ENCODE measurements at places on chromosomes 16 and 17. TPM values are rescaled to one million over a fixed set of nuclear protein-coding genes. Genes with fewer than 3 reads are reported as not detected.
A peak's percentile ranks its signal among the peaks of the same experiment; 100 is the strongest.

DNA sequence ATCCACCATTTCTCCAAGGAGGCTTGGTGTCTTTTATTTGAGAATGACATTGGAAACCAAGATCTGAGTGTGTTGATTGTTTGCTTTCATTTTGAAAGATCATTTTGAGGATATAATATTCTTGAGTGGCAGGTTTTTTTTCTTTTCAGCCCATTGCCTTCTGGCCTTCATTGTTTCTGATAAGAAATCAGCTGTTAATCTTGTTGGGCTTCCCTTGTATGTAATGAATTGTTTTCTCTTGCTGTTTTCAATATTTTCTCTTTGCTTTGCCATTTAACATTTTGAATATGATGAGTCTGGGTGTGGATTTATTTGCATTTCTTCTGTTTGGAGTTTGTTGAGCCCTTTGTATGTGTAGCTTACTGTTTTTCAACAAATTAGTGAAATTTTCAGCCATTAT, 22.0 kb downstream of the PRSS54 start:
- H3K27ac ChIP-seq = no peak overlapping the region
- no peak overlapping the region for H3K4me3 ChIP-seq
- DNase-seq = no peak

DNA sequence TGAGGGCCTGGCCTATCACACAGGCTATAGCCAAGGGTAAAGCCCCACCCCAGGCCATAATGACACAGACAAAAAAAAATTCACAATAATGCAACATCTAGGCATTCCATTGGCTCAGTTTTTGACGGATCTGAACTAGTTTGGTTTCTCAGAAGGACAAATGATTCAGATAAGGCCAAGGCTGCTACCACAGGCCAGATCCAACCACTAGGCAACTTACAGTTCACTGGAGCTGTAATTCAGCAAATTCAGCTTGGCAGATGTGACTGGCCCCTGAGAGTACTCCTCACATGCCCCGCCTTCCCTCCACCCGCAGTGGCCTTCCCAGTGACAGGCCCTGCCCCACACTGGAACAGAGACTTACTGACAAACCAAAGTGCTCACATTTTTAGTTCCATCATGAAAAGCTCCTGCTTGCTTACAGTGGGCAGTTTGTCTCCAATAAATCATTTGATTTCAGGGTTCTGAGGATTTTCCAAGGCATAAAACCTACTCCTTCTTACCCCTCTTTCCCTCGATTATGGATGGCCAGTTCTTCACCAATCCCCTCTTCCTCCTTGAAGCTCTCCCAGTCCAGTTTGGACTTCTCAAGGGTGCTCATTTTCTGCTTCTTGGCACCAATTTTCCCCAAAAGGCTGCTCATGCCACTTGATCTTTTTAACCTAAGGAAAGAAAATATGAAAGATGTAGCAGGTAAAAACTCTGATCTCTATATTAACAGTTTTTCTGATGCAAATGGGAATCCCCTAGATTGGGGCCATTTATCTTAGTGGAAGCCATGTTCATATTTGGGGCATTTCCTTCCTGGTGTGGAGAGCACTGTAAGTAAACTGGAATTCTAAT, 53.3 kb upstream of the BCAR1 start:
- H3K4me1 ChIP-seq = peaks cover 30% of the 10 kb centered on the region
- no peak overlapping the region for H3K4me3 ChIP-seq
- peak; percentile 58 for DNase-seq
- peak overlapping the region; percentile 95 for H3K27ac ChIP-seq
- peaks cover 16% of the 10 kb centered on the region for H3K36me3 ChIP-seq
- H3K27me3 ChIP-seq = no peaks in the 10 kb centered on the region

- no peaks in the 10 kb centered on the region for H3K27me3 ChIP-seq
- peaks cover 2% of the 10 kb centered on the region for H3K4me1 ChIP-seq
- H3K36me3 ChIP-seq = no peaks in the 10 kb centered on the region
- no peak overlapping the region for H3K4me3 ChIP-seq
- H3K27ac ChIP-seq = no peak overlapping the region
- DNase-seq = no peak
Measured at GRCh38 chr17:18177133-18177532, 6.5 kb upstream of the ALKBH5 start.

DNA sequence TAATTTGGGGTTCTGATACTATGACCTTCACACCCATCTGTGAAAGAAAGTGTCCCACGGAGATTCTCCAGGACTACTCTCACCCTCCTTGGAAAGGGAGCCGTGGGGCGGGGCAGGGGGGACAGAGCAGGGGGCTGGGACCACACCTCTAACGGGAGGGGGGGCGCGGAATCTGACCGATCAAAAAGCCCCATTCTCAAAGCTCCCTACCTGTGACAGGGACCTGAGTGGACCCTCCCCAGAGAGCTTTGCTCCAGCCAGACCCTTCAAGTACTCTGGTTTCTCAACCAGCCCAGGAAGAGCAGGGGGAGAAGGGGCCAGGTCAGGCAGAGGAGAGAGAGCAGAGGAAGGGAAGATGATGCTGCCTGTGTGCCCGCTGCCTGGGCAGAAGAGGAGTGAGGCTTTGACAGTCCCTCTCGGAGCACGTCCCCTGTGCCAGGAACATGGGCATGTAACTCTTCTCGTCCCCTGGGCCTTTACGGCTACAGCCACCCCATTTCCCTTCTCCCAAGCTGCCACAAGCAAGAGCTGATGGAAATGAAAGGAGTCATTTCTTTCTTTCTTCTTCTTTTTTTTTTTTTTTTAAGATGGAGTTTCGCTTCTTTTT, 682 bp downstream of the XAF1 start:
- peaks cover 13% of the 10 kb centered on the region for H3K36me3 ChIP-seq
- H3K4me1 ChIP-seq = peaks cover 52% of the 10 kb centered on the region
- H3K4me3 ChIP-seq = peak overlapping the region; percentile 41
- H3K27ac ChIP-seq = peak overlapping the region; percentile 91
- DNase-seq = no peak
- no peaks in the 10 kb centered on the region for H3K27me3 ChIP-seq

DNA sequence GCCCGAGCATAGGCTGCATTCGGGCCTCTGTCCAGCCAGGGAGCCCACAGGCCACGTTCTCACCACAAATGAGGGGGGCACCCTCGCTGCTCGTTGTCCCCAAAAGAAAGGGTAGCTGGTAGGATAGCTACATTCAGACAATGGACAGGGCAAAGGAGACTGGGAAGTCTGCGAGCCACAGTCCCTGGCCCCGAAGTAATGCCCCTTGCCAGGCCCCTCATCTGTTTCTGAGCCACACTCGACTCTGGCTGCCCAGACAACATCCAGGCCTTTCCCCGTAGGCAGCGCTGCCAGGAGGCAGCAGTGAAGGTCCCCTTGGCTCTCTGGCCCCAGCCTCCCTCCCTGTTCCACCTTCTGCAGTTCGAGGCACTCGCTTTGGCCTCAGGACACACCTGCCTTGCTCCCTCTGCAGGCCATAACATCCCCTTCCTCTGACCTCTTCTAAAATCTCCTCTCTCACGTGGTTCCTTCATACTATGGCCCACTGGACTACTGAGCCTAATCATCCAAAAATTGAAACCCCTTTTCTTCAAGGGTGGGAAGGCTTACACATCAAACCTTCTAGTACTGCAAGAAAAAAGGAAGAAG, 12.2 kb downstream of the AIPL1 start:
- no peak overlapping the region for H3K4me3 ChIP-seq
- H3K27ac ChIP-seq = no peak overlapping the region
- DNase-seq = no peak

GRCh38 chr16:78800523-78800922, 701.1 kb downstream of the WWOX start:
- no peaks in the 10 kb centered on the region for H3K36me3 ChIP-seq
- no peak overlapping the region for H3K27ac ChIP-seq
- no peak overlapping the region for H3K4me3 ChIP-seq
- no peaks in the 10 kb centered on the region for H3K4me1 ChIP-seq

DNA sequence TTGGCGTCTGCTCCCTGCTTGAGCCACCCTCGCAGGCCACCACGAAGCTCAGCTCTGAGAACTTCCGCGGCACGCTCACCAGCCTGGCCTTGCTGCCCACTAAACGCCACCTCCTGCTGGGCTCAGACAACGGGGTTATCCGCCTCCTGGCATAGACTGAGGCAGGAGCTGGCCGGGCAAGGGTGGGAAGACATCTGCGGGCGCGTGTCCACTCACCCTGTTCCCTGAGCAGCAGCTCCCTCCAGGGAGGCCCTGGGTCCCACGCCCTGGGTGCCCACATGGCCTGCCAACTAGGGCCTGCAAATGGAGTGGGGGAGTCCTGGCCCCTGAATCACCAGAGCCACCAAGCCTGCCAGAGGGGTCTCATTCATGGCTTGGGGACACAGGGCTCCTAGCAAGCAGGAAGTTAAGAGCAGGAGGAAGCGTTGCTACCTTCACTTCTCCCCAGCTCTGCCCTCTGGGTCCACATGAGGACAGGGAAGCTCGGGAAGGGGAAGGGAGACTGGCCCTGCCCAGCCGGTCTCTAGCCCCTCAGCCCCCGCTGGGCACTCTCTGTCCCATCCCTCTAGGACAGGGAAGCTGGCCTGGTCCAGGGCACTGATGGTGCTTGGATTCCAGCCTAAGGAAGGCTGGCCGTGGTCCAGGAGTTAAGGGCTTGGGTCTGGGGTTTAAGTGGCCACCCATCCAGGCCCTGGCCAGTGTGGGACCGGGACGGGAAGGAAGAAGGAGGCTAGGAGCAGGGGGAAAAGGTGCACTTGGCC, 5.0 kb upstream of the SERPINF2 start:
- H3K4me3 ChIP-seq = no peak overlapping the region
- no peak for DNase-seq
- no peak overlapping the region for H3K27ac ChIP-seq
- H3K36me3 ChIP-seq = no peaks in the 10 kb centered on the region

DNA sequence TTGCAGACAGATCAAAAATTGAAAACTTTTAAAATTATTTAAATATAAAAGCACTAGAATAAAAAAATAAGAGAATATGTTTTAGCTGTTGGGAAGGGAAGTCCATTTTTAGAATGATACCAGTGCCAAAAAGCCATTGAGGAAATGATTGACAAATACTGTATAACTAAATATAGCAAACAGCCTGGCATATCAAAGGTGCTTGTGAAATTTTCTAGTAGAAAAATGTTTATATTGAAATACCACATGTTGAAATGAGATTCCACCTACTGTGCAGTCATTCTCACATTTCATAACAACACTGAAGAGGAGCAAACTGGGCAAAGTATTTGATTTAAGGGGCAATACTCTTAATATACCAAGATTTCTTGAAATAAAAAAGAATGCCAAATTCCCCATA, 183.5 kb downstream of the PHKB start:
- no peaks in the 10 kb centered on the region for H3K27me3 ChIP-seq
- H3K36me3 ChIP-seq = no peaks in the 10 kb centered on the region
- no peaks in the 10 kb centered on the region for H3K4me1 ChIP-seq
- no peak for DNase-seq
- H3K4me3 ChIP-seq = no peak overlapping the region

DNA sequence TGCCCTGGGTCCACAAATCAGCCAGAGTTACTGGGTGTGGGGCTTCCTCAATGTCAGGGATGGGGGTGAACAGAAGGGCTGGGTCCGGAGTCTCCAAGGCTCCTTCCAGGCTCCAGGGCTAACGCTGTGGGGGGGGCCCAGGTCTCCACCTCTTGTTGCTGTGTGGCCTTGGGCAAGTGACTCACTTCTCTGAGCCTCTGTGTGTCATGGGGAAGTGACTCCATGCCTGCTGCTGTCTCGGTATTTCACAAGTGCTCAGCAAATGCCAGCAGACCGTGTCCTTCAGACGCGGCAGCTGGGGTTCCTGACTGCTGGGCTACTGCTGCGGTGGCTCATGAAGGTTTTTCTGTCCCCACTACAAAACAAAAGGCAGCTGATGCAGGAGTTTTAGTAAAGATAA, 26.6 kb downstream of the JPH3 start:
- peak; percentile 74 for DNase-seq
- no peaks in the 10 kb centered on the region for H3K36me3 ChIP-seq
- peaks cover 7% of the 10 kb centered on the region for H3K4me1 ChIP-seq
- H3K27ac ChIP-seq = no peak overlapping the region
- no peak overlapping the region for H3K4me3 ChIP-seq
- peaks cover 5% of the 10 kb centered on the region for H3K27me3 ChIP-seq

- no peak for DNase-seq
- H3K27ac ChIP-seq = no peak overlapping the region
- H3K4me1 ChIP-seq = no peaks in the 10 kb centered on the region
- peaks cover 68% of the 10 kb centered on the region for H3K36me3 ChIP-seq
- H3K27me3 ChIP-seq = no peaks in the 10 kb centered on the region
Measured at GRCh38 chr16:68355447-68356248, 44.8 kb downstream of the PRMT7 start.

DNA sequence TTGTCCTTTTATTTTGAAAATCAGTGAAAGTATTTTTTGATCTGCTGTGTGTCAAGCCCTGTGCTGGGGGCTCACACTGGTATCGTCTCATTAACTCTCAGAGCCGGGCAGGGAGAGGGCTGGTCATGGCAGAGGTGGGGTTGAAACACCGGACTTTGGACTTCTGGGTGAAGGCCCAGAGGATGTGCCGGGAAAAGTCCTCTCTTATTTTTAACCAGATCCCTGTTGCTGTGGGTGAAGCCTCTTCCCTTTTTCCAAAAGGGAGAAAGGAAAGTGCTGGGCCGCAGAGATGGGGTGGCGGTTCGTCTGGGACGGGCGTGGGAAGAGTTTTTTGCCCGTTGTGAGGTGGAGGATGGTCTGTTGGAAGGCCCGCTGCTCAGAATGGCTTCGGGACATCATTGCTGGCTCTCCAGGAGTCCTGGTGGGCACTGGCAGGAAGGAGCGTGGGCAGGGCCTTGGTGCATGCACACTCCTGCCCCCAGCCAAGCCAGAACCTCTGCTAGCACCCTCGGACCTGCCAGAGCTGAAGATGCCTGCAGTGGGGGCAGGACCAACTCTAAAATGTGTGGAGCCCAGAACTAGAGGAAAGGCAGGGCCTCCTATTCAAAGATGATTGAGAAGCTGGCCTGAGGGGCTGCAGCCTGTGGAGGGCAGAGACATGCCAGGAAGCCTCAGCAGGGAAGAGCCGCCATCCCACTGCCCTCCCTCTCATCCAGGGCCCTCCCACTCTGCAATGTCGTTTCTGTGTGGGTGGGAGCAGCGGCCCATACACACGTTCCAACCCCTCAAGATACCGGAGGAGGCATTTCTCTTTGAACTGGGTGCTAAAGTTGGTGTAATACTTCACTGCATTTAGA, 213.2 kb downstream of the CCDC182 start:
- no peak for DNase-seq
- H3K36me3 ChIP-seq = no peaks in the 10 kb centered on the region
- no peaks in the 10 kb centered on the region for H3K27me3 ChIP-seq
- H3K4me1 ChIP-seq = peaks cover 24% of the 10 kb centered on the region

DNA sequence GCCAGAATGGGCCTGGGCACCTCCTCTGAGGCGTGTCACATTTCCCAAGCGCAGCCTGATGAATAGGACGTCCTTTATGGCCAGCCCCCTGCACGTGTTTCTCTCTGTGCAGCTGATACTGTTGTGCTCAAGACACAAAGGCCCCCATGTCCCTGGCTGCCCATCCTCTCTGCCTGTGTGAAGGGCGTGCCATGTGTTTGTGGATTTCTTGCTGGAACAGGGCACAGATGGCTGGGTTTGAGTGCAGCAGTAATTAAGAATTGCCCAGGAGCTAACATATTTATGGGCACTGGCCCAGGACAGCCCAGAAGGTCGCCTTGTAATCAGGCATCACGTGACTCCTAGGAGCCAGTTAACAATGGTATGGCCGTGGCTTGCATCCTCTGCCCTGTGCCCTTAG, 181.1 kb downstream of the CCDC182 start:
- no peak overlapping the region for H3K4me3 ChIP-seq
- H3K36me3 ChIP-seq = no peaks in the 10 kb centered on the region
- no peaks in the 10 kb centered on the region for H3K27me3 ChIP-seq
- no peak overlapping the region for H3K27ac ChIP-seq

Gene FUS
- 32.0 TPM for total RNA-seq

Gene NPIPB9
- 1.4 TPM for total RNA-seq

Gene TMEM238L
- not detected for total RNA-seq
